A549 (cell line): ENCODE measurements at places on chromosomes 11 and 22.

GRCh38 chr11:99841885-99842284 is 821.1 kb downstream of the CNTN5 start:
- DNase-seq = no peak

GRCh38 chr11:63032457-63032856 is 16.8 kb upstream of the SLC22A8 start:
- DNase-seq = no peak

DNA sequence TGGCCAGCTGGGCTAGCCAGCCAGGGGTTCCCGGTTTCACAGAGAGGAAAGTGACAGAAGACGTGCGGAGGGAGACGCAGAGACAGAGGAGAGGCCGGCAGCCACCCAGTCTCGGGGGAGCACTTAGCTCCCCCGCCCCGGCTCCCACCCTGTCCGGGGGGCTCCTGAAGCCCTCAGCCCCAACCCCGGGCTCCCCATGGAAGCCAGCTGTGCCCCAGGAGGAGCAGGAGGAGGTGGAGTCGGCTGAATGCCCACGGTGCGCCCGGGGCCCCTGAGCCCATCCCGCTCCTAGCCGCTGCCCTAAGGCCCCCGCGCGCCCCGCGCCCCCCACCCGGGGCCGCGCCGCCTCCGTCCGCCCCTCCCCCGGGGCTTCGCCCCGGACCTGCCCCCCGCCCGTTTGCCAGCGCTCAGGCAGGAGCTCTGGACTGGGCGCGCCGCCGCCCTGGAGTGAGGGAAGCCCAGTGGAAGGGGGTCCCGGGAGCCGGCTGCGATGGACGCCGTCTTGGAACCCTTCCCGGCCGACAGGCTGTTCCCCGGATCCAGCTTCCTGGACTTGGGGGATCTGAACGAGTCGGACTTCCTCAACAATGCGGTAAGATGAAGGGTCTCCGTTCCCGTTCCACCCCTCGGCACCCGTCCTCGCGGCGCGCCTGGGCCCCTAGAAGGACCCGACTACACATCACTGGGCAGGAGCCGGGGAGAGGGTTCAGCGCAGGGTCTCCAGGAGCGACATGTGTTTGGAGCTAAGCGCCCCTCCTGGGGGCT is at the start of gene CREB3L1:
TSS of gene CREB3L1 (plus strand) at position 41 of the 765 bp plus-strand sequence. CDS start at position 491, 450 bp downstream.
- no peak for DNase-seq

DNA sequence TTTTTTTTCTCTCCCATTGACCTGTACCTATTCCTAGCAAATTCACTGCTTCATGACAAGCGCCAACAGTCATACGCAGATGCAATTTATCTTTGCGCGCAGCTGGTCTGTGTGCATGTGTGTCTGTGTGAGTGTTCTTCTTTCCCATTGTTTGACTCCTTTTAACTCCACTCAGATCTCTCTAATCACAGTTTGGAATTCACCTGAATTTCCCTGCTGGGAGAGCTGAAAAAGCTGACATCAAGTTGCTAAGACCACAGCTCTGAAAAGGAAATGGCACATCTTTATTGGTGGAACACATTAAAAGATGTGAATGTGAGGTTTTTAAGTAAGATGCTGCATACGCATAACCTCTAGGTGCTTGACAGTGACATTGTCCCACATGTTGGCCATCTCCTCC is 187.4 kb upstream of the MTMR2 start:
- DNase-seq = no peak

GRCh38 chr11:57049749-57050148 is 61.0 kb downstream of the OR5AK2 start:
- DNase-seq = no peak

DNA sequence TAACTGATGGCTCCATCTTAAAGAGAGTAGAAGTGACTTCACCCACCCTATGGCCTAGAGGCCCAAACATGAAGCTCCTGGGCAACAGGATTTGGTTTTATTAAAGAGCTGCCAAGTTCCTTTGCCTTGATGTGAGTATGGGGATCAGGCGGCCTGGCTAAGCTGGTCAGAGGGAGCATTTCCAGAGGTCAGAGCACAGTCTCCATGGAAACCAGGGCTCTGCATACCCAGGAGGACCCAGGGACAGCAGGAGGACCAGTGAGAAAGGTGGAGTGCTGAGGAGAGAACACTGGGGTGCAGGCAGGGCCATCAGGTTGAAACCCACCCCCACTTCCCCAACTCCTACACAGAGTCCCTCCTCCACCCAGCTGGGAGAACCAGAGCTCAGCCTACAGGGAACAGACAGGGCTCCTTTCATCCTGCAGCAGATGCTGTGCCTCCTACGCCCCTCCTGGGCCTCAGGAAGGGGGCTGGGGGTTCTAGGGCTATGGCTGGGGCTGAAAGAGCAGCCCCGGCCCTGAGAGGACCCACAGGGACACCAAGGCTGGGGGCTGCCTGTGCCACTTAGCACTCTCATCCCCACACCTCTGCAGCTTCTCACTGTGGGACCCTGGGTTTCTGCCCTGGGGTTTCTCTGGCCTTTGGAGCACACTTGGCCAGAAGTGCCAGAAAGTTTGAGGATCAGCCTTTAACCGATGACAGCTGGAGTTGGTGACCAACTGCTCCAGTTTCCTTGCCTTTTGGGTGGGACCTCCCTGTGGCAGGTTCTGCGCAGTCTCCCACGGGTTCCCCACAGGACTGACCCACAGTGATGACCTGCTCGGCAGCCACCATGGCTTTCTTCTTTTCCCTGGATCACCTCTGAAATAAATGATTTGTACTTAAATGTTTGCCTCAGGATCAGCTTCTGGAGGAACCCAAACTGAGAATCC is 13.8 kb upstream of the P2RY6 start:
- DNase-seq = no peak

- no peak for DNase-seq
Measured at GRCh38 chr11:71246559-71246958, 5.8 kb downstream of the SHANK2 start.

DNA sequence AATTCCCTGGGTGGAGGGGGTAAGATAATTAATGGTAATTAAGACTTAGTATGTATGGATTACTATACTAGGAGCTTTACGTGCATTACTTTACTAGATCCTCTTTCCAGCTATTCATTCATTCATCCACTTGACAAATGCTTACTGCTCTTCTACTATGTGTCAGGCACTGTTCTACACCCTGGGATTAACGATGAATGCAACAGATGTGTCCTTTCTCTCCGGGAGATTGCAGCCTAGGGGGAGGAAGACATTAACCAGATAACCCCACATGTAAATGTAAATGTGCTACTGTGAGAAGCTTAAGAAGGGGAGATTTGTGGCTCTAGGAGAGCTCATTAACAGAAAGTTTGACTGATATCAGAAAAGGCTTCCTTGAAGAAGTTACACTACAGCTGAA is 1.7 kb downstream of the ANKK1 start:
- DNase-seq = no peak

GRCh38 chr11:134497586-134497985 is 85.5 kb upstream of the B3GAT1 start:
- DNase-seq = no peak

- DNase-seq = no peak
Measured at GRCh38 chr11:57874981-57875380, 113.4 kb downstream of the CTNND1 start.

DNA sequence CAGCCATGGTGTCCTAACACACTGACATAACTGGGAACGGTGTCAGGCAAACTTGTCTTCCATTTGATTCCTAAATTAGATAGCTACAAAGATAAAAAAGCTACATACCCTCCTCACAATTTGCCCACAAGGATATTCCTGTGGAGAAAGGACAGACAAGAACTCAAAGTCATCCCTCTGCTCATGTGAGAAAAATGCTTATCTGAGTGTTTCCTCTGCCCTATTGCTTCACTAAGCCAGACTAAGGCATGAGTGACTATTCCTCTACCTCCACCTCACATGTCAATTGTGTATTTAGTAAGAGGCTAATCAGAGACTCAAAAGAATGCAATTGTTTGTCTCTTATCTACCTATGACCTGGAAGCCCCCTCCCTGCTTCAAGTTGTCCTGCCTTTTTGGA is 247.7 kb downstream of the DDX10 start:
- no peak for DNase-seq

DNA sequence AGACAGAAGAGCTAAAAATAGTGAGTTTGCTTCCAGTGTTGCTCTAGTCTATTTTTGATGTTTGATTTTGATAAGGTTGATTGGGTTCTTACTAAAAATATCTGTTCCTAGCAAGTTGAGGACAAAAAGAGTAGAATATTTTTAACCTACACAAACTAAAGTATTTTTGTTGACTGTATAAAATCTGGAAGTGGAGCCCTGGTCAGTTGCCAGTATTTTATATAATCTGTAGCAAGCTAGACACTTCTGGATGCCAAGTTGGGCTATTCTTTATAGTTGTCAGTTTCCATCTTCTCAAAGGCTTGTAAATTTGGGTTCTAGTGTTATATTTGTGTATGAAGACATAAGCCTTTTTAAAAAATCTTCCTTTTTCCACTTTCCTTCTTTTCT is 56.7 kb downstream of the HSD17B12 start:
- DNase-seq = no peak

DNA sequence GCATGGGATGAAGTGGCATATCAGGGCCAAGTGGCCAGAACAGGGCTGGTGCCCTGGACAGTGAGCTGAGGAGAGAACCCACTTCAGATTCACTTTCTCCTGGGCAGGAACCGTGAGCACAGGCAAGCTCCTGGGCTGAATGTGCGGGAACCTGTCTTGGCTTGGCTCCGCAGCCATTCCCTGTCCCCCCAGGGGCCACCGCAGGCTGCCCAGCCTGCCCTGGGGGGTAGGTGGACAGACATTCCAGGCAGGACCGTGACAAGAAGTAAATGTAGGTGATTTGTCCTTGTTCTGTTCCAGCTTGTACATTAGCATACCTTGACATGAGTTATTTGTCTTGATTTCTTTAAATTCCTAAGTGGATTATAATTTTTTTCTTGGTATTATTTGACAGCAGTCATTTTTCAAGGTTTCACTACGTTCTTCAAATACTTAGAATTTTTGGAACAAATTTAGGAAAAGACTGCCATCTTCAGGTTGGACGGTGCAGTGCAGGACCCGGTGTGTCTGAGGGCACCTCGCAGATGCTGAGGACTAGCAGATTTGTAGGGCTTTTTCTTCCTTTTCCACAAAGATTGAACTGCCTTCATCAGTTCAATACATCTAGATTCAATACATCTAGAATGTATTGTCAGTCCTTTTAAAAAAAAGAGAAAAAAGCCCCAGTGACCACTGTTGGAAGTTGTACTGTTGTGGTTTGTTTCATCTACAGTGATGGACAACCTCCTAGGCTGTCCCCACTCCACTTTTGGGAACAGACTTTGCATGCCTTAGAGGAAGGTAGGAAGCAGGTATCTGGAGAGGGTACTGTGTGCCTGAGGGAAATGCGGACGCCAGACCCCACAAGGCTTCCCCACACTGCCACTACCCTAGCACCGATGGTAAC is 115.1 kb upstream of the RASSF10 start:
- DNase-seq = peak; percentile 51

DNA sequence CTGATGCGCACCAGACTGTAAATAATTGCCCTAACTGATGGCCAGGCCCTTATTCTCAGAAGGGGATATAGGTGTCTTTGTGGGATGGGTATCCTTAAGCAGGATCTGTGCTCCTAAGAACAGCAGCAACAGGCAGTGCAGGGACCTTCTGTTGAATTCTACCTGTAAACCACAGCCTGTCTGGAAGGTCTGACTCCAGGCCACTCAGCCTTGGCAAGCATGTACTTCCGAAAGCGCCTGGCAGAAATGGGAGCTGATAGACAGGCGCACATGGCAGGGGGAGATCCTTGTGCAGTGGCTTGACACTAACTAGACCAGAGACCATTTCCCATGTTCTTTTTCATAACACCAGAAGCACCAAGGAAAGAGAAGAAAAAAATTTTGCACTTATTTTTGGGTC is 59.0 kb downstream of the C22orf31 start:
- no peak for DNase-seq

DNA sequence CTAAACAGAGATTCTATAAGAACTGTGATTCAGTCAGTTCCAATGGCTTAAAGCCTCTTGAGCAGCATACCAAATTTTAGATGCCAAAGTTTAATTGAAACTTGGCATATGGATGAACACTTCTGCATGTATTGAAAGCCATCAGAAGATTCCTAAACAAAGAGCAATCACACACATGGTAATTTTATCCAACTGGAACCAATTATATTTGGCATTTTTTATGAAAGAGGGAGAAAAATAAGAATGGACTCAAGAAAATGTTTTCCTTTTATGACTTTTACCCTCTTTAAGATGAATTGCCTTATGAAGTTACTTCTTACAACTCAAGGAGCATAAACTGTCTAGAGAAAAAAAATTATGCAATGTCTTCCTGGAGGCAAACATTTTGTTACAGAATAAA is 7.4 kb downstream of the TRPC6 start:
- no peak for DNase-seq

- no peak for DNase-seq
Measured at GRCh38 chr11:59218319-59218718, 5.6 kb upstream of the MPEG1 start.

DNA sequence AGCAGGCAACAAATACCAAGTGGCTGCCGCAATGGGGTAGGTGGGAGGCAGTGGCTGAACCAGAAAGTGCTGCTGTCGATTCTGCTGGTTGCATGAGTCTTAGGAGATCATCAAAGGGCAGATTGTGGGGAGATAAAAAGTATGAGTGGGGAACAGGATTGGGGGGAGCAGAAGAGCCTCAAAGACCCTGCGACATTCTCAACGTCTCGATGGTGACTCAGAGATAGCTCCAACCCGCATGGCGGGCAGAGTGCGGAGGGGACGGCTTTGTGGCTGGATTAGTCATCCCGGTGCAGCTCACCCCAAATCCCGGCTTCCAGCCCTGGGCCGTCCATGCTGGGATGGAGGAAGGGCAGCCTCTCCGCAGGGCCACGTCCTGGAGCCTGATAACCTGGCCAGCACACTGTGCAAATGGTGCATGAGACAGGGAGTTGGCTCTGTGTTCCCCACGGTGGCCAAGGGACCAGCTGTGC is 11.6 kb upstream of the RTN4R start:
- DNase-seq = no peak

DNA sequence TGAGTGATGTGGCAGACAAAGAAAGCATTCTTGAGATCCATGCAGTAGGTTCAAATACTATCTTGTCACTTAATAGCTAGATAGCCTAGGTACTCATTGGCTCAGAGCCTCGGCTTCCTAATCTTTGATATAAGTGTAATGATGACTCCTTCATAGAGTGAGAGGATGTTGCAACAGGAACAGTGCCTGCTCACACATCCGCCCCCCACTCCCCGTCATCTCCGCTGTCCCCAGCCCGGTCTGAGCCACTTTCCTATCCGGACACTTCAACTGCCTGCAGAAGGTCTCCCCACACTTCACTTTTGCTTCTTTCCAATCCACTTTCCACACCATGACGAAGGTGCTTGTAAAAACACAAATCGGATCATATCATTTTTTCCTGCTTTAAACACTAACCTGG is 128.8 kb downstream of the NTM start:
- no peak for DNase-seq
